ENCODE measurements at places on chromosomes 2 and 18.

- no peak for DNase-seq
Observed at GRCh38 chr18:250685-251084, 17.2 kb downstream of the THOC1 start.

- DNase-seq, result no peak
Observed at GRCh38 chr2:178256382-178257042, 62.2 kb downstream of the OSBPL6 start.

DNA sequence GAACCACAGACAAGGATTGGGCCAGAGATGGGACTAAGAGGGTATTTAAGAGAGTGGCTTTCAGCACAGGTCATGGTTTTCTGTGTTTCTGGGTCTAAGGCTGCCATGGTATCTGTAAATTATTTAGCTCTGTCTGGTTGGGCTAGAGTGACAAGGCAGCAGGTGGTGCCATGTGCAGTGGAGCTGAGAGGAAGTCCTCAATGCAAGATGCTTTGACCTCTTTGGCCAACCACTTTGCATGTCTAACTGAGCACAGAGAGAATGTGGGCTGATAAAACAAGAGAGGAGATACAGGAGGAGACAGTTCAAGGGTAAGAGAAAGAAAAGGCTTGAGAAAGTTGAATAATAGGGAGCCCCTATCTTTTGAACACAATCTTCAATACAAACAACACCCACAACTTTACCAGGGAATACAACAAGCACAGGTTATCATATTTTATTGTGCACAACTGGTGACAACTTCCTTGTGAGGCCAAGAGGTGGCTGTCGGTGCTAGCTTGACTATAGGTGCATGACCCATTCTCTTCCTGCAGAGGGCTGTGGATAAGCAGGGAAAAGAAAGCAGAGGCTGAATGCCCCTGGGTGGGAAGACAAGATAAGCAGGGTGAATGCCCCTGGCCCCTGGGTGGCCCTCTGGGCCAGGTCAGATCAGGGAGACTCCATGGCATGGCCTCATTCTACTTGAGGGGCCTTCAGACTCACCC, 12.3 kb downstream of the FLACC1 start:
- DNase-seq, result no peak

- no peak for DNase-seq
Observed at GRCh38 chr2:42438685-42439084, 55.1 kb downstream of the KCNG3 start.

DNA sequence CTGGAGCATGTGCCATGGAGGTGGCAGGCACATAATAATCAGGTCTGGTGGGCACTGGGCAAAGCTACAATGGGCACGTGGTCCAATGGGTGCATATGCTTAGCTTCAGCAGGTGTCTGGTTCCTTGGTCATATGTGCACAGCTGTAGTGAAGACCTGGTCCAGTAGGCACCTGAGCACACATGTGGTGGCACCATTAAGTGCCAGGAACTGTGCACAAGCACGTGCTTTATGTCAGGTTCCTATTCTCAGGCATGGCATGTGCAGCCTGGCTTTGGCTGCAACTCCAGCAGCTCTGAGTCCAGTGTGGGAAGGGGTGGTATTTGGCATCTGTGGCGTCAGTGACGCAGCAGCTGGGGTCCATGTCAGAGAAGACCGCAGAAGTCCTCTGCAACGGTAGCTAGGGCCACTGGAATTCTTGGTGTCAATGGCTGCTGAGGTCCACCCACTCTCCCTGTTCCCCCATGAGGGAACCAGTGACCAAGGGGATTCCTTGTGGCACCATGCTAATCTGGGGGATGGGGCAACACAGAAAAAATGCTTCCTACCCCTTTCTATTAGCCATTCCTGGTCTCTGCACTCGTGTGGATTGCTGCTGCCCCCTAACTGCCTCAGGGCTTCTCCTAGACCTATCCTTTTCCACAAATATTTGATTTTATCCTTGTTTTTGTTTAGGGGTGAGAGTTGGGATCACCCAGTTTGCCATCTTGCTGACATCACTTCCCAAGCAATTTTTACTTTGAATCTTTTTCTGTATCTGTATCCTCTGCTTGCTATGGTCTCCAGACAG, 262.9 kb upstream of the MAP2 start:
- DNase-seq, result no peak

- DNase-seq, result peak; percentile 58
Observed at GRCh38 chr2:203869223-203870042, 1.9 kb downstream of the CTLA4 start.

DNA sequence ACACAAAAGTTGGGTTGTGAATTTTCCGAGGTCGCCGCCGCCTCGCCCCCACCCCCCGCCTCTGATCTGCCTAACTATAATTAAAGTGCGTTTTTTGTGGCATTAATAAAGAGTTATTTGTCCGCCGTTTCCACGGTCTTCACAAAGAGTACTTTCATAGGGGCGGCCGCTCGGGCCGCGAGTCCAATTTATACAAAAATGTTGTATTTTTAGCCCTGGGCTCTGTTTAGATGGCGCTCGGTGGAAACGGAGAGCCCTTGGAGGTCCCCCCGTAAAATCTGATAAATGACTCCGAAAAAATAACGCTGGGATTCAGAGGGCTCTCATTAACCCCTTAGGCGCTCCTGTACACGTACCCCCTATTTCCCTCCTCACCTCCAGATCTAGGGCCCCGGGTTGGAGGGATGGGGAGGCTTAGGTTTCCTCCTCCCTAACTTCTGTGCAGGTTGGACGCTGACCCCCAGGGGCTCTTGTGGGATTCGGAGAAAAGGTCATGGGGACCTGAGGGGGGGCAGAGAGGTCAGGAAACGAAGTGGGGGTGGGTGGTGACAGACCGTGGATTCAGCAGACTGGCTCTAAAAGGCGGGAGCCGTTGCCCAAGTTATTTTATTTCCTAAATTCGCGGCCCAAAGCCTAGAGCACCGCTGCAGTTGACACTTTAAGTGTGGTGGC, 1.9 kb downstream of the CYP26B1 start:
- no peak for DNase-seq

- DNase-seq, result peak; percentile 13
Observed at GRCh38 chr2:180980943-180981911, 822 bp downstream of the UBE2E3 start.

GRCh38 chr2:56613920-56614319, 430.1 kb downstream of the CCDC85A start:
- DNase-seq, result no peak
